ENCODE measurements at places on chromosomes 2 and 18.
A peak's percentile ranks its signal among the peaks of the same experiment; 100 is the strongest.

DNA sequence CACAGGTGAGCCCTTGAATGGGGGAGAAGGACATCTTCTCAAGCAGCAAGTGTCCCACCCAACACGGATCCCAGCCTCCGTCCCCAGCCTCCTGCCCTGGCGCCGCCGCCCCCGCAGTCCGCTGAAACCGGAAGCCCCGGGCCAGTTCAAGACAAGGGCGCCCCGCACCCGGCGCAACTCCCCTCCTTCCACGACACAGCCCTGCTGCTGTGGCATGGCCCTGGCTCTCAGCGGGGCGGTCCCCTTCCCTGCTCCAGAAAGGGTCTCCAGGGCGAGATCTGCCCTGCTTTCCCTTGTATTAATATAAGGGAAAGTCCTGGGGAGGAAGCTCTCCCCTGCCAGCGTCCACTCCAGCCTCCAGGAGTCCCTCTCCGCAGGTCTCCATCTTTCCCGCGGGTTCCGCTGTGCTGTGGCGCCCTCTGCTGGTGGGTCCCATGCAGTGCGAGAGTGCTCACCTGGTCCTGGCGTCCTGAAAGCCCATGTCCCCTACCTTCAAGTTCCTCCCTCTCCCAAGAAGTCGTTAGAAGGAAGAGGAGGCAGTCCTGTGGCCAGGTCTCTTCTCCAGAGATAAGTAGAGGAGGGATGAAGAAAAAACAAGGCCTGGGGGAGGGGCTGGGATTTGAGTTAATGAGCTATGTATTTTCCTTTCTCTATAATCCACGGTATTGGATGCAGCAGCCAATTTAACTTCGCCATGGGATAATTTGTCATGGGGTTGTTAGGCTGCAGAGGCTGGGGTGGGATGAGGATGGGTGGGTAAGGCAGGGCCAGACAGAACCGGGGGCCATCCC lies 176.0 kb downstream of the SMAD2 start:
- DNase-seq, result no peak

GRCh38 chr2:5694306-5694705 lies 2.1 kb downstream of the SOX11 start:
- no peak for DNase-seq

DNA sequence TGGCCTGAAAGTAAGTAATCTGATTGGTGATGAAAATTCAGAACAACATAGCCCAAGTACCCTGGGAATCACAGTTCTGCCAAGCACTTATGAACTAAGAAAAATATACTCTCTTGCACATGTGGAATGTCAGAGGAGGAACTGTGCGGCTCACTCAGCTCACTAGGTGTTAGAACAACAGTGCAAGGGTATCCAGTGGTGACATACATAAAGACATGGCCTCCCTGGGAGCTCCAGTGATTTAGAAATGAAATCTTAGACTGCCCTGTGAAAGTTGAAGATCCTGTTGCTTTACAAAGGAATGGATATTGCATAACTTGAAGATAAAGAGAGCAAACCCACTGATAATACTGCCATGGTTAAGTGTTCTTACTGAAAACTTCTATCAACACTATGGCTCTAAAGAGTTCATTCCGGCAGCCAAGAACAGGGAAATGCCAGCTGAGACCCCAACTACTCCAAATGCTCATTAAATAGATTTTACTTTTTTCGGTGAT lies 246.2 kb downstream of the ARHGAP15 start:
- no peak for DNase-seq

GRCh38 chr2:67311536-67311935 lies 85.6 kb upstream of the ETAA1 start:
- no peak for DNase-seq

DNA sequence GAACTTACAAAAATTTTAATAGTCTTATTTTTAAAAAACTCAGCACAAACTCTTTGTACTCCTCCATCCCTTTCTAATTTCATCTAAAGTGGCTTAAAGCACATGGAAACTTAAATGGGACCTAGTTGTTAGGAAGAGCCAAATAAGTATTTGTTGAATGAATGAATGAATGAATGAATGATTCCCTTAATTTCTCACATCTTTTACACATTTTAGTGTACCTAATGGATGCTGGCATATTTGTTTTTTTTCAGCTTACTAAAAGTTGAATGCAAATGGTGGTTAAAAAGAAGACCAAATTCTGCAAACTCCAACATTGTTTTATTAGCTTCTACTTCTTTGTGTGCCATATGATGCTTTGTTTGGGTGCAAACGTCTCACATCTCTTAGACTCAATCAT lies 89.6 kb downstream of the KYNU start:
- DNase-seq, result no peak

- DNase-seq, result no peak
These were observed 367.4 kb downstream of the FBXO15 start for GRCh38 chr18:73780218-73780617.

GRCh38 chr2:95362486-95362885 lies 40.0 kb upstream of the FAHD2A start:
- DNase-seq, result peak; percentile 5

DNA sequence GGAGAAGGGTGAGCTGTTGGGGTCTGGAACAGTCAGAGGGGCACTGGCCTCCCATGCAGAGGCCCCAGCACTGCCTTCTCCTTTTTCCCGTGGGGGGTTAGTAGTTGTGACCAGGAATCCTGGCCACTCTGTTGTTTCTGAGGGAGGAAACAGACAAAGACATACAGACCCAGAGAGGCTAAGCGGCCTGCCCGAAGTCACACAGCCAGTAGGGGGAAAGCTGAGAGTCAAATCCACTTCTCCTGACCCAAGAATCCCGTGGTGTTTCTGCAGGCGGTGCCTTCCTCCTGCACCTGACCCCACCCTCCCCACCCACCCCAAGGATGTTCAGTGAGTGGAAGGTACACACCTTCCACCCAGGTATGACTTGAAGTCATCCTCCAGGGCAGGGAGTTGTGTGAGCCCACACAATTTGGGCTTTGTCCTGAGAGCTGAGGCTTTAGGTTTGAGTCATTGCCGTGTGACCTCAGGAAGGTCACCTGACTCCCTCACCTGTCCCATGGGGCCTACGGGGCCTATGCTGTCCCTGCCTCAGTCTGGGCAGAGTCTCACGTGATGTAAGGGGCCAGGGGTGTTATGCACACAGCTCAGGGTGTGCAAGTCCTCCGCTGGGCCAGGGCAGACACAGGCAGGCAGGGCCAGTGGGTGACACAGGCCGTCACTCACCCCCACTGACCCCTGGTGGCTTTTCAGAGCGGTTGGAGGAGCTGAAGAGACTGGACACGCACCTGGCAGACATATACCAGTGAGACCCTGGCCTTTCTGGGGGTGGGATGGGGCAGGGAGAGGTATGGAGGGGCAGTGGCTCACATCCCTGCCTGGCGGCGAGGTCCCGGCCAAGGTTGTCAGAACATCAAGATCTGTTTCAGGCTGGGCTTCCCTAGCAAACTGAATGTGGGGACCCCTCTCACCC lies 5.0 kb downstream of the NT5DC4 start:
- DNase-seq, result no peak

GRCh38 chr18:12598181-12598930 lies 59.6 kb downstream of the SPIRE1 start:
- DNase-seq, result no peak

DNA sequence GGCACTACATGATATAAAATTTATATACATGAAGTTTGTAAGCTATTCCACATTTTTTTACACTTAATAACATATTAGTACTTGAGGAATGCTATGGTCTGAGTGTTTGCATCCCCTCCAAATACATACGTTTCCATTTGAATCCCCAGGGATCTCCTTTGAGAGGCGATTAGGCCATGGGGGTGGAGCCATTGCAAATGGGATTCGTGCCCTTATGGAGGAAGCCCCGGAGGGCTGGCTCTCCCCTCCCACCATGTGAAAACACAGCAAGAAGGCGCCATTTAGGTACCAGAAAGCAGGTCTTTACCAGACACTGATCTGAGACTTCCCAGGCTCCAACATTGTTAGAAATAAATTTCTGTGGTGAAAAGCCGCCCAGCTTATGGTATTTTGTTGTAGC lies 20.8 kb upstream of the MBP start:
- DNase-seq, result no peak

- peak; percentile 37 for DNase-seq
These were observed 450 bp downstream of the KCNH7 start for GRCh38 chr2:162838136-162838497.

GRCh38 chr2:124640221-124640750 lies 615.2 kb downstream of the CNTNAP5 start:
- DNase-seq, result no peak

DNA sequence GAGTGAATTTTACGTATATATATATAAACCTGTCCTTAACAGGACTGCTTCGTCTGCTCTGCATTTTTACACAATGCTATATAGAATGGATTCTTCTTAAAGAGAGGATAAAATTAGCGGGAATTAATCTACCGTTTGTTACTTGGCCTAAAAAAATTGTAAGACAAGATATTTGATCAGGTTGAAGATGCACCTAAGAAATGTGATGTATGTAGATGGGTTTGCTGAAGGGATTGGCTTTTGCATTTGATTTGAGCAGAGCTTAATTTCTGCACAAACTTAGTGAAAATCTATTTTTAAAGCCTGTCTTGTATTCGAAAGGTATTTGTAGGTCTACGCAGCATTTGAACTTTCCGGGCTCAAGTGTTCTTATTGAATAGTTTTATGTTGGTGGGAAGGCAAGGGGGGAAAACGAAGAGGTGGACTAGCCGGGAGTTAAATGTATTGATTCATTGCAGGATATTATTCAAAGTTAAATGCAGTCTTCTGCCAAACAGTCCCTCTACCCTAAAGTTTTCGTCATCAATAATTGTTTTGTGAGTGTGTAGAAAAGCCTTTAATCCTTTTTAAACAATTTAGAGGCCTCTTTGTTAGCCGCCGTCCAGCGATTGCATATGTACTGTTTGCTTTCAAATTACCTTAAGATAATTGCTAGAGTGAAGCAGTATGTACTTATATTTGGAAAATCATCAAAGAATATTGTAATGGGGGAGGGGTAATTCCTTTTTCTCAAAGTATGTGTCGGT lies 1.2 kb downstream of the PPP1CB start:
- no peak for DNase-seq

DNA sequence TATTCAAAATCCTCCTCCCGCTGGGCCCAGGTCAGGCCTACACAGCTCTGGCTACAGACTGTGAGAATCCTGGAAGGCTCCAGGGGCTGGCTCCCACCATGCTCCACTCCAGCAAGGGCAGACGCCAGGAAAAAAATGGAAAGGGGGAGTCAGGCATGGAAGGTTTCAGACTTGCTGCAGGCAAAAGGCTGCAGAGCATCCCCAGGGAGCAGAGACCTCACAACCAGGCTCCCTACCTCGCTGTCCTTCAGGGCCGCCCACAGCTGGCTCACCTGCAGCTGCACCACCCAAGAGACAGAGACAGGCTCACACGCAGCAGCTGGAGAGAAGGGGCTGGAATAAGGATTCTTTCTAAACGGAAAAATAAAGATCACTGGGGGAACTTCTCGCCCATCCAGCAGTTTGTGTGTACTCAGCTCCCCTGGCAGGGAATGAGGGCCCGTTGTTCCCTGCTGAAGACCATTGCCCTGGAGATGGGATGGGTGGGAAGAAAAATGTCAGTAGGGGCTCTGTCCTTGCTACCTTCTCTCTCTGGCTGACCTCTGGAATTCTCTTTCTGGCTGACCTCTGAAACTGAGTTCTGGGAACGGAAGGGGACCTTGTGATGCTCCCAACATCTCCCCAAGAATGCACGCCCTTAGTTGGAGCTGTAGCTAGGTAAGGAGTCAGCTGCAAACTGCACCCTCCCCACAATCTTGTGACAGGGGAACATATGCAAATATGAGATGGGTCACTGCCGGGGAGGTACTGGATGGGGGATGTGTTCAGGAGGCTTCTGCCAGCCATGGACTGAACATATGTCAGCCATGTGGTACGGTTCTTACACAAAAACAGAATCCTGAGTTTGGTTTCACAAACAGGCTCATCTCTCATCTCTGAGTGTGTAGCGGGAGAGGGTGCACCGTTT lies 34.5 kb downstream of the BCL2 start:
- no peak for DNase-seq

GRCh38 chr2:79120194-79120713 lies at the start of gene REG1A:
Gene REG1A, plus strand, starts transcription at chr2:79120488. Its CDS starts 374 bp downstream, at chr2:79120862.
- DNase-seq, result no peak

- no peak for DNase-seq
These were observed 84.5 kb upstream of the ARHGAP28 start for GRCh38 chr18:6644836-6645627.

DNA sequence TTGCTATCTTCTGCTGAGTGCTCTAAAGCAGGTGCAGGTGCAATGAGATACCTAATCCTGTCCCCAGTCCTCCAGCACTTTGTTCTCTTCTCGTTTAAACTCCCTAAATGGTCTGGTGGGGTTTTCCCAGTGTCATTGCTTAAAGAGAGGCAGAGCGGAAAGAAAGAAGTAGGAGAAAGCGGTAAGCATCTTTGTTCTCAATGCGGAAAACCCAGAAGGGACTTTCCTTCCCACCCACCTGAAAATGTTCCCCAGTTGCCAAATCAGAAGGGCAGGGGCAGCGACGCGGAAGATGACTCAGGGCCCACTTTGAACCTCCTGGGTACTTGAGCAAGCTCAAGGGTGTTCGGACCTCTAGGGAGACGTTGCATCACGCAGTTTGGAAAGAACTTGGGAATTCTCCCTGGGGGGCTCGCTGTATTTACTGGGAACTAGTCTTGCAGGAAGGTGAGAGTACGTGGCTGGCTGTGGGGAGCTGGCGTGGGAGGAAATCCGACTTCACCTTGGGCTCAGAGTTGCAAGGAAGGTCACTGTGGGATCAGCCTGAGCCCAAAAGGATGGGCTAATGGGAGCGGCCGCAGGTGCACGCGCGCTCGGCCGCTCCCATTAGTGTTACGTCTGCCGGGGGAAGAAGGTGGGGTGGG lies 589 bp upstream of the SGPP2 start:
- no peak for DNase-seq

DNA sequence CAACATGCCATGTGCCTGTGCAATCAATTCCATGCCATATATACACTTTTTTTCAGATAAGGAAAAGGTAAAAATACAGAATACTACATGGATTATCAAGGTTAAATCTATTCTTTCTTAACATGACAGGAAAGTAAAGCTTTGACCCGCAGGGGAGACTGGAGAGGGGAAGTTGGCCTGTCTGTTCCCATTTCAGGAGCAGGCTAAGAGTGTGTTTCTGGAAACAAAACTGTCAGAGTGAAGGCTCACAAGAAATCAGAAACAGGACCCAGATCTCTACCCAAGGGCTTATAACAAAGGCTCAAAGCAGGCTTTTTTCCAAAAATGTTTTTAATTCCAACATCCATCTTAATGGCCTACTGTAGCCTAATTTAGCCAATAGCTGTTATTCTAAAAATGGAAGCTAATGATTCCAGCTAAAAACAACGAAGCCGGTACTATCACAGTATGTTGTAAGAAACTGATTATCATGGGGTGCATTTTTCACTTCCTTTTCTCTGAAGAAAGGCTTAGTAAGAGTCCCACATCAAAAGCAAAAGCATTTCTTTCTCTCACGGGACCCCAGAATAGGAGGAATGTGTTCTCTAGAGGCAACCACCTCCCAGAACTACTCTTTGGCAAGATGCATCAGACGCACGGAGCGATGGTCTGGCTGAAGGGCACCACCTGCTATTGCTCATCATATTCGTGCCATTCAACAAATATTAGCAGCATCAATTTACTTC lies 41.4 kb downstream of the FECH start:
- DNase-seq, result no peak

- DNase-seq, result no peak
These were observed 110.7 kb downstream of the KLHL29 start for GRCh38 chr2:23495661-23496114.

GRCh38 chr2:20187331-20187730 lies 37.6 kb downstream of the SDC1 start:
- no peak for DNase-seq

- DNase-seq, result no peak
These were observed 261.8 kb upstream of the LINC00305 start for GRCh38 chr18:64410685-64411084.
